ENCODE measurements at places on chromosomes 3 and 15. TPM values are rescaled to one million over a fixed set of nuclear protein-coding genes. Genes with fewer than 3 reads are reported as not detected.

DNA sequence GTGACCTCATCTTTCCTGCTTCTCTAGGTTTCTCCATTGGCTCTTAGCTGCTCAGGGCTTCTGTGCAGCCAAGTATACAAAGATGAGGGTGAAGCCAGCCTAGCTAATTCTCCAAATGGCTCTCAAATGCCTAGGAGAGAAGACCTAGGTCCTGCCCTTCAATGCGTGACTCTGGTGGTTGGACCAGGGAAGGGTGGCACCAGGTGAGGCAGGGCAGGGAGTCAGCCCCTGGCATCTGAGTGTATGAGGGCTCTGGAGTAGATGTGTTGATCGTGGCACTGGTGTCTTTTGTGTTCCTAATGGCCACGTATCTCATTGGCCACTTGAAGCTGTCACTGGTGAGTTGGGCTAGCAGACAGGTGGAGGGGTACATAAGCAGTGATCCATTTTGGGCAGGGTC is 59.8 kb downstream of the PDIA5 start:
- no peak for DNase-seq

MGLL gene
- total RNA-seq = 24.5 TPM

DNA sequence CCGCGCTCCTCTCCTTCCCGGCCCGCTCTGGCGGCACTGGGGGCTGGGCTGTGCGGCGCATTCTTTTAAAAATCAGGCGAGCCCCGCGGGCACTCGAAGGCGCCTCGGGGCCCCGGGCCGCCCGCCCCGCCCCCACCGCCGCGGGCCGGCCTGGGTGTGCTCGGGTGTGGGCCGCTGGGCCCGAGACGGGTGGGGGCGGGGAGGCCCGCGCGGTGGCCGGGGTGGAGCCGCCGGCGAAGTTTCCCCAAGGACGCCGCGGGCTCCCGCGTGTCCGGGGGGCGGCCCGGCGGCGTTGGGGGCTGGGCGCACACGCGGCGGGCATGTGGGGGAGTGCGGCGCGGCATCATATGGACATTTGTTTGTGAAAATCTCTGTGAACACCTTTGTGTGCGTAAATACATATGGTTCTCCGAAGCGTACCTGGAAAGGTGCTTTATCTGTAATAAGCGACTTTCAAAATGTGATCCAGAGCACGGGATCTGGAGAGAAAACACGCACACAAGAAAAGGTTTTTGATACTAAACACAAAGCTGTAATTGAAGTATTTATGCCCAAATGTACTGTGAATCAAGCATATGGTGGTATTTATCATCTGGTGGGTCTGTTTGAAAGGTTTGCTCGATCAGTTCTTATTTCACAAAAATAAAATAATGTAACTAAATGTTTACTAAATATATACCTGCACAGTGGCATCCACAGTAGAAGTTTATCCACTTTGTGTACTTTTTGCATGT is 612 bp upstream of the TBL1XR1 start:
- DNase-seq = no peak

KIF15 gene
- 1.5 TPM for total RNA-seq

DNA sequence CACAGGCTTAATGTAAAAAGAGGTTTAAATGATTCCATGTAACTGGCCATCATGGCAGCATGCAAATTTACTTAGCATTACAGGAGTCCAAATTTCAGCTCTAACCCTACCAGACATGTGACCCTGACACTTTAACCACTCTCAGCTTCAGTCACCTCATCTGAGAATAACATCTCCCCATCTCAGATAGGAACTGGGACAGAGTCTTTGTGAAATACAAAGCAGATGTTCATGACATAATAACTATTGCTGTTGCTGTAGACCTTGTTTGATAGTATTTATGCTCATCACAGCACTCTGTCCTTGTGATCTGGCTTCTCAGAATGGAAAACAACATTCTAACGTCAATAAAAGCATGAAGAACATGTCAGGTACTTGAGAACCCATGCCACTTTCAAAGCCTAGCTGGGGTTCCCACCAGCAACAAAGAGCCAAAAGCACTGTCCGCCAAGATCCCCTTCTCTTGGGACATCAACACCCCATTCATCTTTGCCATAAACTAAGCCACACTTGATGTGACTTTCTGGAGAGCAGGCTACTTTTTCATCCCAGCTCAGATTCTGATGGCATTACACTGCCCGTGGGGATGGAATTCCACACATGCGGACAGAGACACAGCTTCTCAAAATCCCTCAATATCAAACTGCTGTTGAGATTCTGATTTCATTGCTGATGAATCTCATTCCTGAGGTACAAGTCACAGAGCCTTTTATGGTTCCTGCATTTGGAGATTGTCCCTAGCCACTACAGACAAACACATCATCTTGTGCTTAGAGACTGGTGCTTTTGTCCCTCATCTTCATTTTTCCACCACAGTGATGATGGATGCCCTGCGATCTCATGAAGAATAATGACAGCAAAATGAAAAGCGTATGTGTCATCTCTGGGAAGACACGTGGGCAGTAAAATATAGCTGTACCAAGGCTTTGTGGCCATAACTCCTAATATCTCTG is 202.7 kb downstream of the TNIK start:
- peak; percentile 82 for DNase-seq

SI gene
- not detected for total RNA-seq

GRCh38 chr3:49401766-49402165 is 10.0 kb downstream of the RHOA start:
- no peak for DNase-seq

DNASE1L3 gene
- total RNA-seq = not detected

DNA sequence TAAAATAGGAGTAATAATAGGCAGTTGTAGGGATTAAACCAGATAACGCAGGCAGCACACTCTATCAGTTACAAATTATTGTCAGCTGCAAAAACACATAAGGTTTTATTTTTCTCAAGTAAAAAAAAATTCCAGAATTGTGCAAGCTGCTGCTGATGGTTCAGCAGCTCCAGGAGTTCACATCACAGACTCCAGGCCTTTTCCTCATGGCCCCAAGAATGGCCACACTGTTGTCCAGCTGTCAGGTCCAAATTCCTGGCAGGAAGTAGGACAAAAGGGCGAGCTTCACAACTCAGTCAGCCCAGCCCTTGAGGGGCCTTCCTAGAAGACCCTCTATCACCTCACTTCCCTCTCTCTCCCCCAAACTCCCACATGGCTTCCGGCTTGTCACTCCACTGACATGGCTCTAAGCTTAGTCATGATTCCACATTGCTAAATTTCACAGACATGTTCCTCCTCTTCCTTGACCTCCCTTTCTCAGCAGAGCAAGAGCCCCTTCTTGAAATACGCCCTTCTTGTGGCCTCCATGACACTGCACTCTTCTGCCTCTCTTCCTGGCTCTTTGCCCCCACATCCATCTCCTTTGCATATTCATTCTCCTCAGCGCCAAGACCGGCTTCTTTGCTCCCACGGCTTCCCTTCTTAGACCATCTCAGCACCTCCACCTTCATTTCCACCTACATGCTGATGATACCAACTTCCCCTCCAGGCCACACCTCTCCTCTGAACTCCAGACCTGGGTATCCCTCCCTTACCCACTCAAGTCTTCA is 27.4 kb upstream of the FAM174B start:
- DNase-seq = no peak

DNA sequence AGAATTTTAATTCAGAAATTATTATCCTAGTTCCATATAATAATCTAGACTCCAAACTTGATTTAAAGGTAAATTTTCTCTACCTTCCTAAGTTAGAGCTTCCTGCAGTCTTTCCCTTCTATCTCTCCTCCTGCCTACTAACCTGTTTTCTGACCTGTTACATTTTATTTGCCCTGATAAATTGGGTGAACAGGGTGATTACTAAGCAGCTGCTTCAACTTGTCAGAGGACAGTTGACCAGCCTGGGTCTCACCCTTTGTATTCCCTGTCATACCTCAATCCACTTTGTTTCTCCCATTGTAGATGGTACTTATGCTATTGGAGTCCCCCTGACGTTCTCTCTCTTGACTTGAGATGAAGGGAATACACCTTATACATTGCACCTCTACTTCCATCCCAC is 28.4 kb upstream of the MYRIP start:
- DNase-seq = no peak

GRCh38 chr3:28151608-28152228 is 89.7 kb upstream of the CMC1 start:
- DNase-seq = no peak

DNA sequence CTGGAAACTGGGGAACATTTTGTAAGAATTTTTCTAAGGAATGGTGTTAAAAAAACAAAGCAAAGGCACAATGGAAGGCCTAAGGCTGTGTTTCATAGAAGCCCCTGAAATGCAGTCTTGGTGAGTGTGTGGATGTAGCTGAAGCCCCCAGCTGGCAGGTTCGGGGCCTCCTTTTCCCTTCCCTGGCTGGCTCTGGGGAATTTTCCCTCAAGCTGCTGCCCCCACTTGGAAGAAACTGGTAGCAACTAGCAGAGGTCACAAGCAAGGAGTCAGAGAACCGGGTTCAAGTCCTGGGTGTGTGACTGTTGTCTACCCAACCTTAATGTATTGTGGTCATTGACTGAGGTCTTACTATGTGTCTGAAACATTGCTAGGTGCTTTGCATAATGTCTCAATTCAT is 85.3 kb upstream of the MYZAP start:
- no peak for DNase-seq
